ENCODE measurements at places on chromosomes 7 and 10.

GRCh38 chr7:23474829-23475575 is 4.7 kb upstream of the IGF2BP3 start:
- DNase-seq = no peak

DNA sequence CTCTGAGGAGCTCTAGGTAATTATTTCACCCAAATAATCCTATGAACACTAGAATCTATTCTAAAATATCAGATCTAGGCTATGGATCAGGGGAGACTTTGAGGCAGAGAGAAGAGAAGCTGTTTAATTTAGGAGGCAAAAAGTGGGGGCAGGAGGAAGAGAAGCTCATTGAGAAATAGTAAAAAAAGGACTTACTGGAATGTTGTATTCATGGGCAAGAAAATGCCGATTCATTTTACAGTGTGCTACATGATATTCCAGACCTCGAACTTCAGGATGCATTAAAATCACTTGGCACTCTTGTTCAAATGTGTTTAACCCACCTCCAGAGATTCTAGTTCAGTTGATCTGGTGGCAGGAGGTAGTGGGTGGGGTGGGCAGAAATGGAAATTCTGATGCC is 109.5 kb upstream of the ITGB1 start:
- no peak for DNase-seq

DNA sequence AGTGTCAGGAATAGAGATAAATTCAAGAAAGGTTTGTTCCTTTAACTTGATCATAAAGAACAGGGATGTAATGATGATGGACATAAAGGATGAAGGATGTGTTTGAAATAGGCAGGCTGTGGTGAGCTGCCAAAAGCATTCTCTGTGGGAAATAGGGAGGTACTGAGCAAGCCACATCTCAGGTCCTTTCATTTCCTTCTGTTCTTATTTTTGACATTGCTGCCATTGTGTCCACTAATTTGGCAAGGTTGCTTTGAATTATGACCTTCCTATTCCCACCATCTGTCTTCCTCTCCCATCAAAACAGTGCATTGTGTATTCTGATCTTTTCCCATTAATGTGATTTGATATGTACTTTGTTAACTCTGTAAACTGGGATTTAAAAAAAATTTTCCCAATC is 9.4 kb downstream of the SCRN1 start:
- DNase-seq = no peak

GRCh38 chr10:60541451-60541850 is 151.8 kb upstream of the ANK3 start:
- DNase-seq = no peak

- no peak for DNase-seq
Observed at GRCh38 chr10:116097239-116097784, 175.7 kb downstream of the GFRA1 start.

DNA sequence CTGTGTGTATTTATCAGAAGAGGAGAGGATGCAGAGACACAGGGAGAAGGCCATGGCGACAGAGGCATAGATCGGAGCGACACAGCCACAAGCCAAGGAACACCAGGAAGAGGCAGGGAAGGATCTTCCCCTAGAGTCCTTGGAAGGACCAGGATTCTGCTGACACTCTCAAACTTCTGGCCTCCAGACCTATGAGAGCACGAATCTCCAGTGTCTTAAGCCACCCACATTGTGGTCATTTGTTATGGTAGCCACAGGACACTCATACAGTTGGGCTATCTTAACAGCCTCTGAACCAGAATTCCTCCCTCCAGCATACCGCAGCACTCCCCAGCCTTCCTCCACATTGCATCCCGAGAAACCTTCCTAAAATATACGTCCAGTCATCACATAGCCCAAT is 367.0 kb upstream of the MGMT start:
- no peak for DNase-seq

DNA sequence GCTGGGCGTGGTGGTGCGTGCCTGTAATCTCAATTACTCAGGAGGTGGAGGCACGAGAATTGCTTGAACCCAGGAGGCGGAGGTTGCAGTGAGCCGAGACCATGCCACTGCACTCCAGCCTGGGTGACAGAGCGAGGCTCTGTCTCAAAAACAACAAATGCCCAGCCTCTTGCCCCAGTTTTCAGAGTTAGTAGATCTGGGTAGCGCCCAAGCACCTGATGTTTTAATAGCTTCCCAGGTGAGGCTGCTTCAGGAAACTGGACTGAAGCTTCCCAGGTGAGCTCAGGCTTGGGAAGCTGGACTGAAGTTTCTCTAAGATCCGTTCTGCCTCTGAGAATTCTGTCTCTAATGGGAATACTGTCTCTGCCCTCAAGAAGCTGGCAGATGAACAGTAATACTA is 12.2 kb downstream of the RPS24 start:
- no peak for DNase-seq

GRCh38 chr10:59880019-59880717 is 26.2 kb downstream of the CCDC6 start:
- no peak for DNase-seq

- peak; percentile 0 for DNase-seq
Observed at GRCh38 chr7:148380596-148381419, 209.8 kb upstream of the C7orf33 start.

DNA sequence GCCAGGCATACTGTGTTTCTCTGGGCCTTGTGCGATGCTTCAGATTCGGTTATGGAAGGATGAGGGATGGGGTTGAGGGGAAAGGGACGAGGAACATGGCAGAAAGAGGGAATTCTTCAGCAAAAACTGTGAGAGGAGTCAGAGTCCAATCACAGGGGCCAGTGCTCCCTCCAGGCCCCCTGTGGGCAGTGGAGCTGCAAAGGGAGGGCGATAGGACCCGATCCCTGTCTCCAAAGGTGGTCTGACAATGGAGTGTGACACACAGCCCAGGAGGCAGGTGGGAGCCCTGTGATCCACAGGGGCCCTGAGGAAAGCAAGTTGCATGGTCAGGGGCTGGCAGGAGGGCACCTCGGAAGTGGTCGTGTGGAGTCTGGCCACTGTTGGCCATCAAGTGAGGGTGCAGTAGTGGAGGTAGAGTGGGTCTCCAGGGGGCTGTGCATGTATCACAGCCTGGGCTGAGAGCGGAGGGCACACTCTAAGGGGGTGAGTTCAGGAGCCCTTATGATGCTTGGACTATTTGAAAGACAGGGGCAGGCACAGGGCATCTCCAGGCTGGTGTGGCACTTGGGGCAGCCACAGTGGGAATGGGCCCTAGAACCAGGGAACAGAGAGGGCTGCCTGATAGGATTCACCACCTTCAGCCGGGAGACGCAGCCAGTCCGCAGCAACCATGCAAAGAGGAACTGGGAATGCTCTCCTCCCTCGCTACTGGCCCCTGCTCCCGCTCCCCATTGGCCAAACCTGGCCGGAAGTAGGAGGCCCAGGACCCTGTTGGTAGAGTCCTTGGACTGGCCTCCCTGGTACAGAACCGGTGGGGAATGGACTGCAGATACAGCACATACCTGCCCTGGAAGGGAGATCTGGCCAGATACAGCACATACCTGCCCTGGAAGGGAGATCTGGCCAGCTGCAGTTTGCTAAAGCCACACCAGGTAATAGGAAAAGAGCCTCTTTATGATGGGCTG is 115.9 kb downstream of the ADCY1 start:
- no peak for DNase-seq

DNA sequence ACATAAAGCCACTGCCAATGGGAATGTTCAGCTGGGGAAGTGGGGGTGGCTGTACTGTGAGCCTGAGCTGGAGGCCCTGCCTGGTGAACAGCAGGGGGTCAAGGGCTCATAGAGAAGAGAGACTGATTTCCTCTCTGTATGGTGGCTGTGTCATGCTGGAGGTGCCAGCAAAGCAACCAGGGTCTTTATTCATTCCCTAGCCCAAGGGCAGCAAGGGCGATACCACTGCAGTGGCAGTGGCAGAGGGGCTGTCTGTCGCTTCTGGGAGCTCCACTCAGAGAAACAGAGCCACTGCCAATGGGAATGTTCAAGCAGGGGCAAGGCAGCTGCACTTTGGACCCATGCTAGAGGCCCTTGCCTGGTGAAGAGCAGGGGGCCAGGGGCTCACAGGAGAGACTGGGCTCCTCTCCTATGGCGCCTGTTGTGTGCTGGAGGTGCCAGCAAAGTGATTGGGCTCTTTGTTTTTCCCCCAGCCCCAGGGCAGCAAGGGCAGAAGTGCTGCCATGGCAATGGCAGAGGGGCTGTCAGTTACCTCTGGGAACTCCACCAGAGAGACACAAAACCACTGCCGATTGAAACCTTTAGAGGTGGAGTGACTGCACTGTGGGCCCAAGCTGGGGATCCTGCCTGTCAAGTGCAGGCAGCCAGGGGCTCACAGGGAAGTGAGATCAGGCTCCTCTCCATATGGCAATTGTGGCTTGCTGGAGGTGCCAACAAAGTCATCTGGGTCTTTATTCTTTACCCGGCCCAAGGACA is 545.1 kb downstream of the SH2D4B start:
- peak; percentile 1 for DNase-seq

DNA sequence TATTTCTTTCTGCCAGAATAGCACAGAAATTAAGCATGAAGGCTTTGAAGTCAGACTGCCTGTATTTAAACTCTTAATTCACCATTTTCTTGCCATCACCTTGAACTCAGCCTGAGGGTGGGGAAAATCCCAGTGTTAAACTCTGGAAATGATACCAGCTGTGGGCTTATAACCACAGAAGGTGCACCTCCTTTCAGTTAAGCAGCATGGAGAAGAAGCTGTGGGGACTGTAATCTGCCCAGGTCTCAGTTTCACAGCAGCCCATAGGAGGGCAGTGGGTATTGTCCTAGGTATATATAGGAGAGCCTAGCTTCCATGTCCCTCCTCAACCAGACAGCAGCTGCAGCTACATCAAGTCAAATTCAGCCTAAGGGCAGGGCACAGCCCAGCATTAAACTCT is 241.6 kb downstream of the HPSE2 start:
- DNase-seq = no peak

GRCh38 chr7:118082506-118082905 is 101.5 kb upstream of the LSM8 start:
- no peak for DNase-seq

DNA sequence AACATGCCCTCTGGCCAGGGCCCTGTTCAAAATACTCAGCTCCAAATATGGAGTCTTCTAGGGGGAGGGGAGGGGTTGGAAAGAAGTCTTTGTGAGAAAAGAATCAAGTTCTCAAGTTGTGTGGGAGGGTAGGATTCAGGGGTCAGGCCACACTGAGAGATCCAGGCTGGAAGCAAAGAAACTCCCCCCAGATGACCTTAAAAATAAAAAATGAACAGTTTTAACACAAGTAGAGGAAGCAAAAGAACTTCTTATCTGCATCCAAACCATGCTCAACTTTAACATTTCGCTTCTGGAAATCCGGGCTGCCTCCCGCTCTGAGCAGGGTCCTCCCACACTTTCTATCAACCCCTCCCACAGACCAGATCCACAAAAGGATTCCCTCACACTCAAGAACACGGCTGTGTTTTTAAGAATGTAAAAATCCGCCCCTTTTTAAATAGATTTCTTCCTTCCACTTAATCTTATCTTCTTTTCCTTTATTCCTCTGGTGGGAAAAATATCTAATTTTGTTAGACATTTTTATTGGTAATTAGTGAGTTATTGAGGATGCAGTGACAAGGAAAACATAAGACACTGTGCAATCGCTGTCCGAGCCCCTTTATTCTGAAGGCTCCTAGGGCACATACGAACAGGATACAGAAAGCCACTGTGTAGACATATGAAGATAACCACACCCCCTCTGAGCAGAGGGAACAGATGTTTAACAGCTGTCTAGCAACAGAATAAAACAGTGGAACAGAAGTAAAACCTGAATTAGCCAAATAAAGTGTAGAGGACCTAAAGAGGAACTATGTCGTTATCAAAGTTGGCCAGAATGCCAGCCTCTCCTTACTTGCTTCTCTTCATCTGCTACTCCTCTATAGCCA is 43.8 kb downstream of the CYTH3 start:
- peak; percentile 30 for DNase-seq

Measured in GM23338 (cell line).